ENCODE measurements at places on chromosomes 2 and 18. TPM values are rescaled to one million over a fixed set of nuclear protein-coding genes. Genes with fewer than 3 reads are reported as not detected.

Gene EN1
- not detected for total RNA-seq

- H3K27ac ChIP-seq = no peak overlapping the region
- no peak for DNase-seq
- H3K4me3 ChIP-seq = no peak overlapping the region
- no peaks in the 10 kb centered on the region for H3K27me3 ChIP-seq
- H3K4me1 ChIP-seq = no peaks in the 10 kb centered on the region
Measured at GRCh38 chr2:2324119-2324518, 7.0 kb downstream of the MYT1L start.

DNA sequence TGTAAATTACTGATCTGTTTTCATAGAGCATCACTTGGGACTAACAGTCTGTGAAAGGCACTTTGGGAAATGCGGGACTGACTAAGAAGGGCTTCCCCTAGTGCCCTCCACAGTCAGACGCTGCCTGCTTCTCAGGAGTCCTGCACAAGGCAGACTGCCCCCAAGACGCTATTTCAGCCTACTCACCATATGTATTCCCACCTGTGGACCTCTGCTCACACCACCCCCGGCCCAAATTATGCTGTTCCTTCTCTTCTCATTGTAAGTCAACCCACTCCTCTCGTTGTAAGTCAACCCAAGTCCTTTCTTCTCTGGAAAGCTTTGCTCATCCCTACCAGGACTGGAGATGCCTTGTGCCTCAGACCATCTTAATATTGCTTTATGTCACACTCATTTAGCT, 175.3 kb downstream of the GFPT1 start:
- no peak overlapping the region for H3K27ac ChIP-seq
- H3K4me1 ChIP-seq = no peaks in the 10 kb centered on the region
- no peak for DNase-seq
- H3K4me3 ChIP-seq = no peak overlapping the region
- no peaks in the 10 kb centered on the region for H3K27me3 ChIP-seq

Gene SCN2A
- total RNA-seq = not detected

- H3K27ac ChIP-seq = no peak overlapping the region
- H3K4me1 ChIP-seq = no peaks in the 10 kb centered on the region
- no peak overlapping the region for H3K4me3 ChIP-seq
Measured at GRCh38 chr2:85485815-85486214, 53.2 kb upstream of the MAT2A start.

DNA sequence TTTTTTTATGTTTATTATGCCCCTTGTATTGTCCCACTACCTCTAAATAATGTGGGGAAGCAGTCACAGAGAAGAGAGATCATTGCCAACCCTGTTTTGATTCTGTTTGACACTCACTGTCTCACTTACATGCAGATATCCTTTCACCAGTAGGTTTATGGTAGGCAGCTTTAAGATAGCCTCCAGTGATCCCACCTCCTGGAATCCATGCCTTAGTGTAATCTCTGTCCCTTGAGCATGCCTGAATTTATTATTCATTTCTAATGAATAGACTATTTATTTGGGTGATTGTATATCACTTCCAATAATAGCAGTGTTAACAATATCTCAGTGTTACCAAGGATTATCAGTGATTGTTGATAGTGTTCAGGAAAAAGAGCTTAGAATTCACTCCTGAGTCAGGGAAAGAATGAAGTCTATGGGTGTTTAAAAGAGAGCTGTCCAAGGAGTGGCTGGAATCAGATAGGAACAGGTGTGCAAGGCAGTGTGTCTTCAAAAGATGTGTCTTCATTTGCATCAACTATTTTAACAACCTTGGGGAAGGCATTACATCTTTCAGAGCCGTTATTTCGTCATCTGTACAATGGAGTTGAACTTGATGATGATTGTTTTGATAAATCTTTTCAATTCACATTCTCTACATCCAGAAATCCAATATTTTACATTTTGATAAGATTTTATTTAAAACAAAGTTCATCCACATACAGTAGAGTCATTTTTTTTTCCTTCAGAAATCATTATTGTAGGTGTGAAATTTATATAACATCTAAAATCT, 31.9 kb downstream of the PKP4 start:
- H3K27me3 ChIP-seq = no peaks in the 10 kb centered on the region
- H3K27ac ChIP-seq = no peak overlapping the region
- no peak for DNase-seq
- H3K36me3 ChIP-seq = no peaks in the 10 kb centered on the region

- peak; percentile 85 for DNase-seq
- peaks cover 21% of the 10 kb centered on the region for H3K4me1 ChIP-seq
- no peaks in the 10 kb centered on the region for H3K36me3 ChIP-seq
Measured at GRCh38 chr2:135985826-135986393, 484 bp upstream of the DARS1 start.

DNA sequence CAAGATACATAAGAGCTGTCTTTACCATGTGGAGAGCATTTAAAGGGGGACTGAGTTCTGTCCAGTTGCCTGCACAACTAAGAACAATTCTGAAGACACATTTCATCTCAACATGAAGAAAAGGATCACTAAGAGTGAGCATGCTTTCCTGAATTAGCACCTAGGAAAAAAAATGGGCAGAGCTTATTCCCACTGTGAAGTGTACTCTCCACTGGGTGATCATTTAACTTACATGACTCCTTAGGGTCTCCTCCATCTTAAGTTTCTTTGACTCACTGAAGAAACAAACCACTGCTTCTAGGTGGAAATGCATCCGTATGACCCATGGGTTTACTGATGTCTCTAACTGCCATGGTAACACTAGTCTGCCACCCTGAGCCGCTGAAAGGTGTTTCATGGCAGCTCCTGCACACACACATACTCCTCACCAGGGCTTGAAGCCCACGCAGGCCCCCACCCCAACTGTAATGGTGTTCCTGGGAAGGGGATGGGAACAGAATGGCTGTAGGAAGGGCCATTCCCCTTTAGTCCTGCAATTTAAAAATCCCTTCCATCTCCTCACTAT, 27.1 kb downstream of the HDLBP start:
- no peak for DNase-seq
- H3K4me1 ChIP-seq = peaks cover 26% of the 10 kb centered on the region
- no peak overlapping the region for H3K27ac ChIP-seq
- H3K36me3 ChIP-seq = no peaks in the 10 kb centered on the region
- no peak overlapping the region for H3K4me3 ChIP-seq

DNA sequence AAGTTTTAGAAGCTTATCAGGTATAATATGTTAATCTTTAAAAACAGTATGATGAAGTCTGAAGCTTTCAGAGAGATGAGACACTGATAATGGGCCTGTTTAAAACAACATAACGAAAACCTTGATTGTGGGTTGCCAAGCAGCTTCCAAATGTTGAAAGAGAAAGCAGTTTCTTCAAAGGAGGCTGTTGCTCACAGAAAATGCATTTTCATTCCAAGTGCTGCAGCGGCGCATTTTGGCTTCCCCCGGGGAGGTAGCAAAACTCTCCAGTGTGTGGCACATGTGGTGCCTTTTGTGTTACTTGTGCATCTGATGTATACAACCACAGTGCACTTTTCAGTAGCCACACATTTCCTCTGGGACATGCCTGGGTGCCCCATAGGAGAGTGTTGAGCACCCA, 66.1 kb downstream of the TMEFF2 start:
- H3K27me3 ChIP-seq = no peaks in the 10 kb centered on the region
- no peak for DNase-seq
- no peak overlapping the region for H3K27ac ChIP-seq
- H3K4me1 ChIP-seq = no peaks in the 10 kb centered on the region
- no peaks in the 10 kb centered on the region for H3K36me3 ChIP-seq

Gene RESP18
- not detected for total RNA-seq
